ENCODE measurements at places on chromosomes 1 and 21.

DNA sequence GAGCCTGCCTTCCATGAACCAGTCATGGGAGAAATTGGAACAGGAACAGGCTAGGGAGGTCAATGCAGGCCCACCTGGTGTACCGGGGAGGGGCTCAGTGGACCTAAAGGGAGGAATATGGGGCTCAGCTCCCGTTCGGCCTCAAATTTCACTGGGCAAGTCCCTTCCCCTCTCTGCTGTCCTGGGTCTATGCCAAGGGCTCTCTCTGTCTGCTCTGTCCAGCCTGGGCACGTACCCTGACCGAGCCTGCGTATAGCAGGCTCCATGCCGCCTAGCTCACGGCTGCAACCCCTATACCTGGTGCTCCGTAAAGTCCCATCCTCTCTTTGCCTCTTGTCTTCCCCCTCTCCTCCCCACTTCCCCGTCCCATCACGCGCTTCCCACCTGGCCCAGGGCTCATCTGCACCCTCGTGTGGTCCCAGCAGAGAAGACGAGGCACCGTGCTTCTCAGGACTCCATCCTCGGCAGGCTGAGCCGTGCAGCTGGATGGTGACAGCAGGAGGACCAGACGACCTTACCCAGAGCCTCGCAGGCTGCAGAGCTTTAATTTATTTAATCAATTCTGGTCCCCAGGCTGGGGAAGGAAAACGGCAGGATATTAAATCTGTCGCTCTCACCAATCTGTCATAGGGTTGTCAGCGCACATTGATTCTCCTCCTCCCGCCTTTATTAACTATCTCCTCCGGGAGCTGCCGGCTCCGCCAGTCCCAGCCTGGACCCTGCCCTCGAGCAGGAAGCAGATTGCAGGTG is 25.0 kb upstream of the DISP3 start:
- no peak for DNase-seq

GRCh38 chr1:44025816-44026215 is 5.4 kb downstream of the SLC6A9 start:
- DNase-seq = peak; percentile 84

GRCh38 chr21:46229133-46229922 is 754 bp upstream of the LSS start:
- peak; percentile 80 for DNase-seq

DNA sequence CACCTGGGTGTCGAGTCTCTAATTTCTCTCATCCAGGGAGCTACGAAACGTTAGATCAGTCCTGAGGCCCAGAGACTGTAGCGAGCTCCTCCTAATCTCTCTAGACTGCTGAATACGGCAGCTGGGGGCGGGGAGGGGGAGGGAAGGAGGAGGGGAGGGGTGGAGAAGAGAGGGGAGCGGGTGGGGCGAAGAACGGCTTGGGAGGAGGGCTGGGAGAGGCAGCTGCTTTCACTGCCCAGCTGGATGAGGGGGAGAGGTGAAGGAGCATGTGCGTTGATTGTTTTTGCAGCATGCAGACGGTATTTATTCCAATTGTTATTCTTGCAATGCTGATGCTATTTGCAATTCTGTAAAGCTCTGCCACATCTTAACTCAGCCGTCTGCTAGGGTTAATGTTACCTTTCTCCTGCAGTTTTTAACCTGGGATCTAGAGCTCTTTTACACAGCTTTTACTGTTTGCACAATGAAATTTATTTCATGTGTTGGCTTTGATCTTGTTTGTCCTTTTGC is 790 bp downstream of the DNAJC6 start:
- no peak for DNase-seq

- no peak for DNase-seq
Measured at GRCh38 chr1:178169649-178170048, 75.7 kb downstream of the RASAL2 start.

DNA sequence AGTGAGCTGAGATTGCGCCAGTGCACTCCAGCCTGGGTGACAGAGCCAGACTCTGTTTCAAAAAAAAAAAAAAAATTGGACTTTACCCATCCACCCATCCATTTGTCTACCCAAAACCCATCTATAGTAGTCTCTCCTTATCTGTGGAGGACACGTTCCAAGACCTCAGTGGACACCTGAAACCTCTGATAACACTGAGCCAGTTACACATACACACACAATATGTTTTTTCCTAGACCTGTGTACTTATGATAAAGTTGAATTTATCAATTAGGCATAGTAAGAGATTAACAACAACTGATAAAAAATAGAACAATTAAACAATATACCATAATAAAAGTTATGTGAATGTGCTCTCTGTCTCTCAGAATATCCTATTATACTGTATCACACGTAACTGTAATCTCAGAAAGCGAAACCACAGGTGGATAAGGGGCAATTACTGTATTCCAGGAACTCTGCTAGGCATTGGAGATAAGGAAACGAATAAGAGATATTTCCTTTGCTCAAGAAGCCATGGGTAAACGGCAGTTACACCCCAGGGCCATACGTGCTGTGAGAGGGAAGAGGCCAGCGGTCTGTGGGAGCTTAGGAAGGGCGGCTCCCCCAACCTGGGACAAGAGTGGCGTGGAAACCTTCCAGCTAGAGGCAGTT is 84.2 kb upstream of the DISP3 start:
- DNase-seq = peak; percentile 85

DNA sequence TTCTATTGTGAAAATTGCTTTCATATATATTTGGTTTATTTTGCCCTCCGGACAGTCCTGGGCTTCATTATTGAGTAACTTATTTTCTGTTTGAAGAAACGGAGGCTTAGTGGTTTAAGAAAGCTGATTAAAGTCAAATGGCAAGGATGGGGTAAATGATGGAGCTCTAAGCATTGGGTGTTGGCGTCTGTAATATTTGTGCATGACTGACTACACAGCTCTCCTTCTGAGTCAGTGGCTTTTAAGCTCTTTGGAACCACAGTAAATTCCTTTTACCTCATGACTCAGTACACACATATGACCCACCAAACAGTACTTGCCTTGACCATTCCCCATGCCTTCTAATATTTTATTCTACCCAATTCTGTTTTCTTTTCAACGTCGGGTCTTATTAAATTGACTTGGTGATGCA is 21.0 kb downstream of the B3GALT5 start:
- DNase-seq = peak; percentile 39

DNA sequence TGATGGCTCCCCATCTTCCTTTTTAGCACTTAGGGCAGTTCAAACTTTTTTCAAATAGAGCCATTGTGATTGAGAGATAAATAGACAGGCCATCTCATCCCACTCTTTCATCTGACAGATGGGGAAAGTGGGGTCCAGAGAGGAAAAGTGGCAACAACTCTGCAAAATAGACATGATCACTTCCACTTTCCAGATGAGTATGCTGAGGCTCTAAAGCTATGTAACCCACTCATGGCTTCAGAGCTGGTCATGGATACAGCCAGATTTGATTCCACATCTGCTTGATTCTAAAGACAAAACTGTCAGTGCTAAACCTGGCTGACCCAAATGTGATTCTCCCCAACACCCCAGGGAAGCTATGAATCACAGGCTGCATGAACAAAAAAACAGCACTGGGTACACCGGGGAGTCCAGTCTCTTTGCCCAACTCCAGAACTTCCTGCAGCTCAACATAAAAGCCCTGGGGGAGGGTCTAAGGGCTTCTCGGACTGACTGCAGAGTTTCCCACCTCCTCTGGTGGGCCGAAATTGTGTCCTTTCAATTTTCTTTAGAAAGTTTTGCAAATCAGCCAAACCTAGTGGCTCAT is 59.3 kb downstream of the PLPP3 start:
- DNase-seq = no peak

DNA sequence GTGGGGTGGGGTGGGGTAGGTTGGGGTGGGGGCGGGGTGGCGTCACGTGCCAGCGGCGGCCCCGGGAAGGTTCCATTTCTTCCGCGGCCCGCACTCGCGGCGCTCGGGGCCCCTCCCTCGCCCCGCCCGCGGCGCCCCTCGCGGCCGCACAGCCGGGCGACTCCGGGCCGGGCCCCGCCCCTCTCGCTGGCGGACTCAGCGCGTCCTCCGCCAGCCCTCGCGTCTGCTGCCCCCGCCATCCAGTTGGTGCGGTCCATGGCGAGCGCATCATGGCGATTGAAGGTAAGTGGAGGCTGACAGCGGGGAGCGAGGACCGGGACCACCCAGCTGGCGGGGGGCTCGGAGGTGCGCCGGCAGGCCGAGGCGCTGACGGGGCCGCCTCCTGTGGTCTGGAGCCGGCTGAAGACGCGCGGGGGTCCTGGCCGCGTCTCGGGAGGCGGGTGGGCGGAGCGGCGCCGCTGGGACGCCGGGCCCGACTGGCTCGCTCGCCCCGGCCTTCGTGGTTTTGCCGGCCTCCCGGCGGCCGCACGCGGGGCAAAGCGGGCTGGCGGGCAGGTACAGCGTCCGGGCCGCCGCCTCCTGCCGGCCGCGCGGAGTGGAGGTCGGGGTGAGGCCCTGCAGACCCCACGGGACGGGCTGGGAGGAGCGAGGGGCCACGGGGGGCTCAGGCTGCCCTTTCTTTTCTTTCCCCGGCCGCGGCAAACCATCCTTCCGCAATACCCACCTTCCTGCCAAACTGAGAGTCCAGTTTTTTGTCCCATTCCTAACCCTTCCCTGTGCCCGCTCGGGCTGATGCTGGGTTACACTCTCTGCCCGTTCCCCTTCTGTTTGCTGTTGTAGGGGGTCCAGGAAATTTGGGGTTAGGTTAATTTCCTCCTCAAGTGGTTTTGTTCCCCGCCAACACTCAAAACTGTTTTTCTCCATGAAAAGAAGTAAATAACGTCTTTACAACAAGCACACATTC is at the start of gene SYT14:
Gene SYT14, plus strand, starts transcription at position 222 of the 964 bp plus-strand sequence. Its CDS starts 48 bp downstream, at position 270.
- DNase-seq = no peak

DNA sequence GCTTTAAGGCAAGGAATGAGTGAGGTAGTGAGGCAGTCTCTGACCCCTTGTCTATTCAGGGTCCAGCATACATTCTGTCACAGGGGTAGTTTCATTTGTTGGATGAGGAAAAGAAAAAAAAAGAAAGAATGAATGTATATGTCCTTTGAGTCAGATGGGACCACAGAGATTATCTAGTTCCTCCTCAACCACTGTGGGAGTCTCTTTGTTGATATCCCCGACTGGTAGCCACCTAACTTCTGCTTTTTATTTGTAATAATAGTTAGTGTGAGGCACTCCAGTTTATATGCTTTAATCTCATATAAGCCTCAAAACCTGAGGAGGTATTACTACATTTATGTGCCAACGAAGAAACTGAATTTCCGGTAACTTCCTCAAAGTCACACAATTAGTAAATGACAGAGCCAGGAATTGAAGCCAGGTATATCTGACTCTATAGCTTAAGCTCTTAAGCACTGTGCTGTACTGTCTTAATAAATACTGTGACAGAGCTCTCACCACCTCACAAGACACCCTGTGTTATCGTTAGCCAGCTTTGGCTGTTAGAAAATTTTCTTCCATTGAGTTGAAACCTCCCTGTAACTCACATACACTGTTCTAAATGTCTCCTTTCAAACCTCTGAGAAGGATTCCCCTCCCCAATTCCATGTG is 82.2 kb downstream of the MDM4 start:
- no peak for DNase-seq

GRCh38 chr1:10054465-10054864 is 21.7 kb downstream of the UBE4B start:
- DNase-seq = no peak

- DNase-seq = no peak
Measured at GRCh38 chr21:15809065-15809464, 79.3 kb downstream of the USP25 start.

GRCh38 chr1:26431979-26432695 is at the start of gene DHDDS:
TSS of gene DHDDS (plus strand) at chr1:26432321. CDS start at chr1:26432946, 625 bp downstream.
- DNase-seq = peak; percentile 99

- no peak for DNase-seq
Measured at GRCh38 chr1:26234644-26235370, 807 bp downstream of the CEP85 start.

GRCh38 chr1:236102611-236103010 is 37.7 kb upstream of the NID1 start:
- DNase-seq = no peak

- no peak for DNase-seq
Measured at GRCh38 chr1:192088496-192088895, 69.8 kb upstream of the RGS18 start.

DNA sequence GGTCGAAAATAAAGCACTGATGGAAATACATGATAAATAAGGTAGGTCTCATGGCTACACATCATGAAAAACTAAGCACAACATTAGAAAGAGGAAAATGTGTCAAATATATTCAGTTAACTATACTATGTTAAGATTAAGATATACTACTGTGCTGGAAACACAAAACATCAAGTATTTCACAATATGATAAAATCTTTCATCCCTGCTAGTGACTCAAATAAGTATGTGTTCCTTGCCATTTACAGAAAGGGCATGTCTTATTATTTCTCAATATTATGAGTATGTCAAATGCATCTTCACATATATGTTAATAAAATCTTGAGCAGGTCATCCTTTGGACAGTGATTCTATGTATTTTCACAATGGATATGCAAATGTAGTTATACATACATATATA is 1260.1 kb upstream of the ADGRL2 start:
- DNase-seq = no peak

DNA sequence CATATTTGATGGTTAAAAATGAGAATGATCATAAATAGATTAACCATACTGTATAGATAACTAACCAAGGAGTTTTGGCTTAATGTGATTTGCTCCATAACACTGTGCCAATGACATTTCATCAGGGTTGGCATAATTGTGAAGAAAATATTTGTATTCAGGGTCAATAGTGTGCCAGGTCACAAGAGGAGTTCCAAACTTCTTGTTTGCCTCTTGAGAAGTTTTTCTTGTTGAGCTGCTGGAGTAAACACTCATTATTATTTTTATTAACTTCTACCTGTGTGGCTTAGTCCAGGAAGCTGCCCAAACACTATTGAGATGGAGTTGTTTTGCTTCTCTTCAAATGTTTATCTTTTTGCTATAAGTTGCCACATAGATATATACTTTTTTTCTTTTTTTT is 7.5 kb downstream of the MAP7D1 start:
- DNase-seq = no peak

- DNase-seq = peak; percentile 64
Measured at GRCh38 chr1:200535605-200536004, 84.9 kb downstream of the KIF14 start.

GRCh38 chr1:166040202-166040997 is 126.4 kb downstream of the FAM78B start:
- DNase-seq = no peak

- DNase-seq = no peak
Measured at GRCh38 chr1:52072291-52072690, 16.2 kb downstream of the BTF3L4 start.

- no peak for DNase-seq
Measured at GRCh38 chr1:227032396-227032795, 92.3 kb downstream of the COQ8A start.

DNA sequence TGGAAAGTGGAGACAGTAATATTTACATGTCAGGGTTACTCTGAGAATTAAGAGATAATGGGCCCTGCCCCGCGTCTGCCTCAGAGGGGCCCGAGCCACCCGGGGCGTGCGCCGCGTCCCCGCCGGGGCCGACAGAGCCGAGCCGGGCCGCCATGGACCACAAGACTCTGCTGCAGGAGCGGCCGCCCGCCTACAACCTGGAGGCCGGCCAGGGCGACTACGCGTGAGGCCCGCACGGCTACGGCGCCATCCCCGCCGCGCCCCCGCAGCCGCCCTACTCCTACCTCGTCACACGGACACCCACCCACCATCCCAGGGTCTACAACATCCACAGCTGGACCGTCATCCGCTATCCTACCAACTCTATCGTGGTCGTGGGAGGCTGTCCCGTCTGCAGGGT is 35.1 kb upstream of the LRRC39 start:
- no peak for DNase-seq

Measured in small intestine (tissue), 16 donors.